ENCODE measurements at places on chromosomes 13 and 19.

- no peak for DNase-seq
Observed at GRCh38 chr13:98508685-98509084, 68.2 kb downstream of the STK24 start.

DNA sequence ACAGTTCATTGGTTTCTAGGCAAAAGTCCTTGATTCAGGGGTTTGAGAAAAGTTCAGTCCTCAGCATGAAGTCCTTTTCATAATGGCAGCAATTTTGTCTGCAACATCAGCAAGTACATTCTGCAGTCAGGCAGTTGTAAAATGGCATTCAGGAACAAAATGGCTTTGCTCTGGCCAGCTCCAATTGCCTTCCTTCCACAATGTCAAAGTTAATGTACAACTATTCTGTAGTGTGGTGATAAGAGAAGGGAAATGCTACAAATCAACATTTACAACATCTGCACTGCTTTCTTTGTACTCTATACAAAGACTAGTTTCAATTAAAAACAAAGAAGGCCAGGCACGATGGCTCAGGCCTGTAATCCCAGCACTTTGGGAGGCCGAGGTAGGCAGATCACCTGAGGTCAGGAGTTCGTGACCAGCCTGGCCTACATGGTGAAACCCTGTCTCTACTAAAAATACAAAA is 1.8 kb upstream of the NEK3 start:
- no peak for DNase-seq

- DNase-seq, result peak; percentile 30
Observed at GRCh38 chr13:77009011-77009410, 17.1 kb downstream of the CLN5 start.

DNA sequence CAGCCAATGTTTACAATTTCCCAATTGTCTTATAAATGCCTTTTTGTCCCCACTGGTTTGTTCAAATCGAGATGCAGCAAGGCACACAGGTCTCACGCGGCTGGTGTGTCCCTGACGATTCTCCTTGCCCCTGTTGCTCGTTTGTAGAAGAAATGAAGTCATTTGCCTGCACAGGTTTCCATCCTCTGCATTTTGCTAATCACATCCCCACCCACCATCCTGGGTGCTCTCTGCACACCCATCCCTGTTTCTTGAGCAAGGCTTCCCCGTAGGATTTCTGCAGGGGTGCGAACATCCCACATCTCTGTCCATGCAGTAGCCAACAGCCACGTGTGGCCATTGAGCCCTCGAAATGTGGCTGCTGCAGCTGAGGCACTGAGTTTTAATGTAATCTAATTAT is 59.8 kb upstream of the SOX1 start:
- no peak for DNase-seq

GRCh38 chr13:46633416-46633815 is 80.4 kb downstream of the LRCH1 start:
- no peak for DNase-seq

DNA sequence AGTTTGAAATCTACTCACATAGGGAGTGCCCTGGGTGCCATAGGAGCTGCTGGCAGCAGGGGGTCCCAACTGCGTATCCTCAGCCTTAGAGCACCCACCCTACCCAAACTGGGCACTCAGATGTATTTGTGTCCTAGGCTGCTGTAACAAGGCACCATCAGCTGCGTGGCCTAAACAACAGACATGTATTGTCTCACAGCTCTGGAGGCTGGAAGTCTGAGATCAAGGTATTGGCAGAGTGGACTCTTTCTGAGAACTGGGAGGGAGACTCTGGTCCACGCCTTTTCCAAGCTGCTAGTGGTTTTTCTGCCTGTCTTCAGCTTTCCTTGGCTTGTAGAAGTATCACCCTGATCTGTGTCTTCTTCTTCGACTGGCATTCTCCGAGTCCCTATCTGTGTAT is 83.6 kb downstream of the FGF14 start:
- DNase-seq, result no peak

DNA sequence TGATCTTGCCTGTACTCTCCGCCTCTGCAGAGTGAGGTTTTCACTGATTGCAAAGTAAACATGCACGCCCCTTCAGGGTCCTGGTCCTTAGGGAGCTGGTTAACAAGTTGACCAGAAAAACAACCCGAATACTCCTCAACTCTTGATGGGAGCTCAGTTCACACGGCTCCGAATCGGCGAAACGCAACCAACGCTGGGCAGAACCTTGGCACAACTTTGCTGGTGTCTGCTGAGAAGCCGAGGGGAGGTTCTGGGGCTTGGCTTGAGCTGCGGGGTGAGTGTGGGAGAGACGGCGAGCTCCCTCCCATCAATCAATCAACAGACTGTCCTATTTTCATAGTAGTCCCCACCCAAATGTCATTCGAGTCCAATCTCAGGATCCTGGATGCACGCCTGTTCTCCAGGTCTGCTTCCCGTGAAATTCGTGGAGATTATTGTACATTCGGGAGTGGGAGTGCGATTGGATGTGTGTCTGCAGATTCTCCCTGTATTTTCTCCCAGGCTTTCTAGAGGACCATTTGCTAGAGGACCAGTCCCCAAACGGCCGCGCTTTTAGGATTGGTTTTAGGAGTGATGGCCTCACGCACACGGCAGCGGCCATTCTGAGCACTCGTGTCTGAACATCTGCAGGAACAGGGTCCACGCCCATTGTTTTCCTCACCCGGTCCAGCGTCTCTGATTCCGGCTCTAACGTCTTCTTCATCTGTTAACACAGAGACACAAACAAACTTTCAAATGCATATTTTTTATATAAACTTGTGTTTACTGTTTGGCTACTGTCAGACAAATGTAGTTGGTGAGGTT is 51.6 kb upstream of the F7 start:
- no peak for DNase-seq

DNA sequence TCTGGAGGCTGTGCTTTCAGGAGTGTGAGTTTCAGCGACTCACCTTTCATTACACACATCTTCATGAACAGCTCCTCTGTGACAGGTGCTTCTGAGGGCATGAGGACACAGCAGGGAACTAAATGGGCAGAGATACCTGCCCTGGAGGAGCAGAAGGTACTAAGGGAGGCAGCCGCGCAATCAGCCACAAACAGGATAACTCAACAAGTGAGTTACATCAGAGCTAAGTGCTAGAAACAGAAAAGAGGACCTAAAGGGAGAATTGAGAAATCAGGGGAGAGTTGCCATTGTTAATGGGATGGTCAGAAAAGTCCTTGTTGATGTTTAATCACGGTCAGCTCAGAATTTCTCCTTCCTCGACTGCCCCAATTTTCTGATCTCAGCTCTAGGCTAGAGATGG is 42.5 kb downstream of the SYDE1 start:
- no peak for DNase-seq

GRCh38 chr13:23672616-23673015 is 102.4 kb downstream of the TNFRSF19 start:
- DNase-seq, result no peak

DNA sequence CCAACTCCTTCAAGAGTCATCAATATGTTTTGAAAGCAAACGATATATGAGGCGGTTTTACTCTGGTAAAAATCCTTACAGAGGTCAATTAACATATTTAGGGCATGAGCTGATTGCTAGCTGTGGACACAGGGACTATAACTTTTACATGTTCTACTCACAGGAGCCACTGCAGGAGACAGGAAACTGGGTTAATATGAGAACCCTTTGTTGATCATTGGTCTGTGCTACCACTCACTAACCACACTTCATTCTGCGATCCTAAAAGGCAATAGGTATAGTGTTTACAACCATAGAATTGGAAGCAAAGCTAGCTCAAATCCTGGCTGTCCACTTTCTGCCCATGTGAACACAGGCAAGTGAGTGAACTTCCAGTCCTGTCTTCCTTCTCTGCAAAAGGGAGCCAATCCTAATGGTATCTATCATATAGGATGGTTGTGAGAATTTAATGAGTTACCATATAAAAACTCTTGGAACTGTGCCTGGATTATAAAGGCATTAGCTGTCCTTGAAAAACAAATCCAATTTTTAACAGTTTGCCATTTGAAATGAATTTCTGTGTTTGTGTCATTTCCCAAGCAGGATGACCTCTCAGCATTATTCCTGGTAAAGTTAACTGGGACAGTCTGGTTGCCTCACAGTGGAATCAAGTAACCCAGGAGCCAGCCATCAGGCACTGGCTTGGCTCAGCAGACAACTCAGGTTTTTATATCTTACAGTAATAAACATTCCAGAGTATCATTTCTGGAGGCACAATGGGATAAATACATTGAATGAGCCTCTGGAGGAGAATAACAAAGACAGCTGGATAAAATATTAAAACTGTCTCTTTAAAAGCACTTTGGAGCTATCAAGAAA is 29.8 kb upstream of the RAP2A start:
- no peak for DNase-seq

GRCh38 chr19:35046461-35046860 is 4.9 kb downstream of the HPN start:
- no peak for DNase-seq

DNA sequence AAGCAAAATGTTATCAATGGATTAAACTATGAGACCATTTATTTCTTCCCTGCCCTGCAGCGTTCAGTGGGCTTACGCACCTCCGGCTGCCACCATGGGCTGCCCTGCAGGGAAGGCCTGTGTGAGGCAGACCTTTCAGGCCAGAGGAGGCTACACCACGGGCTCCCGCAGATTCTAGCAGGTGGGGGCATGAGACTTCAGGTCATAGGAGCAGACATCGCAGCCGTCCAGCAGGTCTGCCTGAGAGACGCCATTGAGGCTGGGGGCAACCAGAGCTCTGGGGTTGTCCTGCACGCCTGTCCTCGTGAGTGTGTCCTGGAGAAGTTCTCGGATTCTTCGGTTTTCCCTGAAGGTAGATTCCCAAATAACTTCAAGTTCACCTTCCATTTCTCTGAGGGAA is 9.4 kb upstream of the SLC7A9 start:
- no peak for DNase-seq

- peak; percentile 91 for DNase-seq
Observed at GRCh38 chr13:46181840-46182490, at the start of gene LCP1. Gene LCP1 (minus strand): TSS chr13:46182177. CDS start chr13:46159662, 22,515 bp downstream.

GRCh38 chr13:67440236-67440975 is 210.3 kb upstream of the PCDH9 start:
- no peak for DNase-seq

GRCh38 chr13:35891507-35892441 is 239.4 kb downstream of the DCLK1 start:
- no peak for DNase-seq

- DNase-seq, result no peak
Observed at GRCh38 chr19:18551631-18552030, 6.0 kb upstream of the KXD1 start.

GRCh38 chr13:31956980-31957644 is 74.5 kb upstream of the FRY start:
- DNase-seq, result no peak

GRCh38 chr13:22086597-22087330 is 415.9 kb downstream of the FGF9 start:
- no peak for DNase-seq

DNA sequence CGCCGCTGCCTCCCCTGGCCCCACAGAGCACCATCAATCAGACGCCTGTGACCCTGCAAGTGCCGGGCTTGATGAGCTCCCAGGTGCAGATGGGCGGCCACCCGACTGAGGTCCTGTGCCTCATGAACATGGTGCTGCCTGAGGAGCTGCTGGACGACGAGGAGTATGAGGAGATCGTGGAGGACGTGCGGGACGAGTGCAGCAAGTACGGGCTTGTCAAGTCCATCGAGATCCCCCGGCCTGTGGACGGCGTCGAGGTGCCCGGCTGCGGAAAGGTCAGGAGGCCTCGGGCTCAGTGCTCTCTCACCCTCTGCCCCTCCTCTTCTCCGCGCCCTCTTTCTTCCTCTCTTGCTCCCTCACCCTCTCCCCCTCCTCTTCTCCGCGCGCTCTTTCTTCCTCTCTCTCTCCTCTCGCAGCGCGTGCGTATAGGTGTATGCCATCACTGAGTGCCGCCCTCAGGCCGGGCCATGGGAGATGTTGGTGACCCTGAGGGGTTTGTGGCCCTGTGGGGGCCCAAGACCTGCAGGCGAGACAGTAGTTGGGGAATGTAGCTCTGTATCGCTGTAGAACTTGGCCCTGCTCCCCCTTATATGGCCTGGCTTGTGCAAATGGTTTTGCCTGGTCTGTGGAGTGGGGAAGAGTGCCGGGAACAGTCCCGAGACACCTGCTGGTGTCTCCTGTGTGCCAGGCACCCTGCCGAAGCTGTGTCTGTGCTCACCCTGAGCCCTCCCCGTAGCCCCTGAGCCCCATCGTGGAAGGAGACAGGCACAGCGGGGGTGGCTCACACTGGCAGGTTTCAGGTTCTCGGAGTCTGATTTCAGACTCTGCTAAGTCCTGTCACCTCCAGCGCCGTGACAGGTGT is 5.4 kb upstream of the EPN1 start:
- no peak for DNase-seq

DNA sequence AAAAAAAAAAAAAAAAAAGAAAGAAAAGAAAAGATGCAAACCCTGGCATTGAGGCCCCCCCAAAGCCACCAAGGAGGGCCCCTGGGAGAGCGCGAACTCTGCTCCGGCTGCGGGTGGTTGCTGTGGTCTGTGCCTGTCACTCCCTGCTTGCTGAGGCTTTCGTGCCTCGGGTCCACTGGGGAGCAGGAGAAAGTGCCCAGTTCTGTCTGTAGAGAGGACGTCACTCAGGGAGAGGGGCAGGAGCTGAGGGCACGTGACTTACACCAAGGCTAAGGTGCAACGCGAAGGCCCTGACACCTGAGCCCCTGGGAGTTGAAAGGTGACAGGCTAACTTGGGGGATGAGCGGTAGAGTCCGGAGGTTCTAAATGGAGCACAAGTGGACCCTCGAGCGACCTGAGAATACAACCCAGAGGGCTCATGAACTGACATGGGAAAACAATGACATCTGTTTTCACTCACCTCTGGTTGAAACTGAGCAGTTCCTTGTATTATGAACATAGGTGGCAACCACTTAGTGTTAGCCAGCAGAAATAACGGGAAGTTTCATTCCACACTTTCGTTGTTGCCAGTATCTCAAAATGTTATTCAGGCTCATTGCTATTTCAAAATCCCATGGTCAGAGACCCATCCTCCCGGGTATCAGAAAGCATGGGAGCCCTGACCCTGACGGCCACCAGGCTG is 69.2 kb upstream of the TM9SF2 start:
- no peak for DNase-seq

DNA sequence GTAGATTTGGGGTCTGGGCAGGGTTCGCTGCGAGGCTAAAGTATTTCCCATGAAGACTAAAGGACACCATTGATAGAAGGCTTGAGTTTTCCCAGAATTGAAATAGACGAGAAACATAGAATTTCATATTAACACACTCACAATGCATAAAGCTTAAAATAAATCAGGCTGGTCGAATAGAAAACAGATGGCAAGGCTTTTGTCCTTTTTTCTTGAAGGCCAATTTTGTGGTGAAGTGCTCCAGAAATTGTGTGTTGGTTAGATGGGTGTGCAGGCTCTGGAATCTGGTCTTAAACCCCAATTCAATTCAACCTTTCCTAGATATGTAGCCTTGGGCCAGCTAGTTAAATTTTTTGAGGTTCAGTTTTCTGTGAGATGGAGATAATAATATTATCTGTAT is 56.9 kb upstream of the LRCH1 start:
- DNase-seq, result no peak

GRCh38 chr19:37467608-37468090 is 405 bp upstream of the ZNF569 start:
- no peak for DNase-seq

- DNase-seq, result no peak
Observed at GRCh38 chr13:76955193-76955592, 6.9 kb downstream of the ACOD1 start.

Data from CD4-positive, alpha-beta T cell treated with Interleukin-15 for 4 hours (primary cell).